GM23338 (cell line): ENCODE measurements at places on chromosomes 5 and 9. TPM values are rescaled to one million over a fixed set of nuclear protein-coding genes. Genes with fewer than 3 reads are reported as not detected.

GRCh38 chr9:105313238-105313637 lies 68.8 kb downstream of the SLC44A1 start:
- no peaks in the 10 kb centered on the region for H3K27me3 ChIP-seq
- peaks cover 30% of the 10 kb centered on the region for H3K4me1 ChIP-seq
- DNase-seq, result no peak
- H3K4me3 ChIP-seq, result no peak overlapping the region
- H3K27ac ChIP-seq, result no peak overlapping the region

- no peak overlapping the region for H3K27ac ChIP-seq
- no peaks in the 10 kb centered on the region for H3K27me3 ChIP-seq
- peaks cover 28% of the 10 kb centered on the region for H3K4me1 ChIP-seq
- H3K4me3 ChIP-seq, result peak overlapping the region; percentile 99
- peaks cover 17% of the 10 kb centered on the region for H3K36me3 ChIP-seq
Observed at GRCh38 chr5:177302354-177303110, 987 bp downstream of the RAB24 start.

GRCh38 chr9:108486831-108487230 lies 369.0 kb downstream of the ACTL7B start:
- DNase-seq, result no peak
- H3K36me3 ChIP-seq, result no peaks in the 10 kb centered on the region
- H3K27me3 ChIP-seq, result no peaks in the 10 kb centered on the region

The PDZD2 gene
- 16.9 and 19.8 TPM in 2 replicates for total RNA-seq

GRCh38 chr9:105262497-105262896 lies 18.0 kb downstream of the SLC44A1 start:
- no peak for DNase-seq
- no peaks in the 10 kb centered on the region for H3K36me3 ChIP-seq
- H3K4me1 ChIP-seq, result peaks cover 36% of the 10 kb centered on the region
- no peaks in the 10 kb centered on the region for H3K27me3 ChIP-seq

- no peaks in the 10 kb centered on the region for H3K27me3 ChIP-seq
- H3K4me3 ChIP-seq, result no peak overlapping the region
- no peak for DNase-seq
- no peaks in the 10 kb centered on the region for H3K36me3 ChIP-seq
- H3K27ac ChIP-seq, result no peak overlapping the region
Observed at GRCh38 chr5:6510132-6510531, 61.5 kb downstream of the UBE2QL1 start.

GRCh38 chr9:22114956-22115355 lies 105.9 kb upstream of the CDKN2B start:
- no peak overlapping the region for H3K4me3 ChIP-seq
- peaks cover 22% of the 10 kb centered on the region for H3K4me1 ChIP-seq
- H3K36me3 ChIP-seq, result no peaks in the 10 kb centered on the region
- H3K27ac ChIP-seq, result no peak overlapping the region
- no peaks in the 10 kb centered on the region for H3K27me3 ChIP-seq
- DNase-seq, result no peak

DNA sequence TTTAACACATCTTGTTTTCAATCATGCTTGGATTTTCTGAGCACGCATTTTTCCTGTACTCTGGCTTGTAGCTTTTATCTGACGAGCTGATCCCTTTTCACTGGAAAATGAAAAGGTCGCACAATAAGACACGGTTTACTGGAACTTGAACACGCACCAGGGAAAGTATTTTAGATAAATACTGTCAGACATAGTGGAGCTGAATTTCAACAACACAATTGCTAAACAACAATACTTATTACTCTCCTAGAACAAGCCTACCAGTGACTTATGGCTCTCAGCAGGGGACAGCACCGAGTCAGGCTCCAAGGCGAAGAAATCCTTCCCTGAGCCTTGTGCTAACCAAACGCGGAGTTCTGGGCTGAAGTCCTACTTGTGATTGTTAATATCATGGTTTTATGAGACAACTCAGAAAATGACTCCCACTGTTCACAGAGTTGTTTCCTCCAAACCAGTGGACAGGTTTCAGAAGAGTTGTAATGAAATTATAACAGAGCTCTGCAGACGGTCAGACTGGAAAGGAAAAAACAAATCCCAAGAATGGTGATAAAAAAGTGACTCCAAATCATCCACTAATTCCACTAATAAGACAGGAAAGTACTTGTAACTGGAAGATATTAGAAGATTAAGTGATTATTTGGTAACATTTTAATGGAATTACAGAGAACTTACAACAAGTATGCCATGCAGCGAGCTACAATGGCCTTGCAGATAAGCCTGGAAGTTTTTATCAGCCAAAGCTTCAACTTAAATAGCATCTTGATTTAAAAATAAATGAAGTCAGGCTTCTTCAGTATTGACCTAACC lies 359.6 kb downstream of the EBF1 start:
- no peak overlapping the region for H3K4me3 ChIP-seq
- H3K27ac ChIP-seq, result no peak overlapping the region
- H3K4me1 ChIP-seq, result peaks cover 20% of the 10 kb centered on the region

- no peaks in the 10 kb centered on the region for H3K27me3 ChIP-seq
- no peaks in the 10 kb centered on the region for H3K36me3 ChIP-seq
- peak overlapping the region; percentile 12; the same call in 1 of the 2 replicates for H3K4me3 ChIP-seq
- DNase-seq, result no peak
- H3K27ac ChIP-seq, result no peak overlapping the region
Observed at GRCh38 chr5:76582230-76583162, 40.7 kb downstream of the F2RL2 start.

- H3K27me3 ChIP-seq, result no peaks in the 10 kb centered on the region
- DNase-seq, result no peak
- H3K27ac ChIP-seq, result peak overlapping the region; percentile 28
- H3K36me3 ChIP-seq, result no peaks in the 10 kb centered on the region
Observed at GRCh38 chr5:171966270-171966669, 40.2 kb downstream of the FBXW11 start.

DNA sequence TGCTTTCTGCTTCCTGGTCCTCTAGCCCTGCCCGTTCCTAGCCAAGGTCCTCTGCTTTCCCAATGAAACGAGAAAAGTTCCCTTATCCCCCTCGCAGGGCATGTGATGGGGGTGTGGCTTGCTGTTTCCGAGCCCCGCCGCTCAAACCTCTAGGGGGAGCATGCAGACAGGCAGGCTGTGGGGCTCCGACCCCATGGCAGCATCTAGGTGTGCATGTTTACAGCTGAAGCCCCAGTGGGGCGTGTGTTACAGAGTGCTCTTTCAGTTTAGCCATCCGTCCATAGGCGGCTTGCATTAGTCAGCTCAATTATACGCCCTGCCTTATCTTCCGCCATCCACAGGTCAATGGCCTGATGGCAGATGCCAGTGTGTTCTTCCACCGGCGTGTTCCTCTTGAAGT lies 48.3 kb upstream of the SPATA31E1 start:
- H3K27me3 ChIP-seq, result no peaks in the 10 kb centered on the region
- H3K27ac ChIP-seq, result no peak overlapping the region
- H3K4me3 ChIP-seq, result no peak overlapping the region
- no peaks in the 10 kb centered on the region for H3K36me3 ChIP-seq

The TMEM245 gene
- total RNA-seq, result 61.3 and 64.1 TPM in 2 replicates

DNA sequence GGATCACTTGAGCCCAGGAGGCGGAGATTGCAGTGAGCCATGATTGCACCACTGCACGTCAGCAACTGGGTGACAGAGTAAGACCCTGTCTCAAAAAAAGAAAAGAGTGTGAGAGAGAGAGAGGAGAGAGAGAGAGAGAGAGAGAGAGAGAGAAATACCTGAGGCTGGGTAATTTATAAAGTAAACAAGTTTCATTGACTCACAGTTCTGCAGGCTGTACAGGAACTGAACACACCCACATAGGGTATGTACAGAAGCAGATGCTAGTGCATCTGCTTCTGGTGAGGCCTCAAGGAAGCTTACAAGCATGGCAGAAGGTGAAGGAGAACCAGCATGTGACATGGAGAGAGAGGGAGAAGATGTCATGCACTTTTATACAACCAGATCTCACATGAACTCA lies 46.4 kb upstream of the CHD1 start:
- H3K4me3 ChIP-seq, result no peak overlapping the region
- no peaks in the 10 kb centered on the region for H3K27me3 ChIP-seq
- no peaks in the 10 kb centered on the region for H3K36me3 ChIP-seq
- H3K4me1 ChIP-seq, result no peaks in the 10 kb centered on the region

GRCh38 chr9:107175816-107176435 lies 107.2 kb upstream of the RAD23B start:
- H3K36me3 ChIP-seq, result no peaks in the 10 kb centered on the region
- no peak overlapping the region for H3K4me3 ChIP-seq
- H3K27ac ChIP-seq, result no peak overlapping the region
- DNase-seq, result peak; percentile 6

DNA sequence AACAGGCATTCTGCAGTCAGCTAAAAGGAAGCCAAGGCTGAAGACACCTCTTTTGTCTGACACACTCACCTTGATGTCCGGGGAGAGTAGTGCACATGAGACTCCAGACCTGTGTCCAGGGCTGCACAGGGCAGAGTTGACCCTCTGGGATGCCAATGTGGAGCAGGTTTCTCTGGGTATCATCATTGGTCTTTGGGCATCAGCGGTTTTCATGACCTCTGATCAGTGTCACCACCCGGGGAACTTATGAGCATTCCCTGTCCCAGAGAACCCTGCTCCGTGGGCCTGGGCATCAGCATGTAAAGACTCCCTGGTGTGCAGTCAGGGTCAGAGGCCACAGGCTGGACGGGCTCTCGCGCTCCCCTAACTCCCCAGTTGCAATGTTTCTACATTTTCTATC lies 80.2 kb downstream of the NSUN2 start:
- no peak for DNase-seq
- H3K27me3 ChIP-seq, result no peaks in the 10 kb centered on the region
- H3K4me3 ChIP-seq, result no peak overlapping the region
- no peak overlapping the region for H3K27ac ChIP-seq

The NEURL1B gene
- 11.4 and 13.3 TPM in 2 replicates for total RNA-seq

- no peaks in the 10 kb centered on the region for H3K4me1 ChIP-seq
- no peak overlapping the region for H3K4me3 ChIP-seq
- peak; percentile 70 for DNase-seq
- no peaks in the 10 kb centered on the region for H3K27me3 ChIP-seq
- no peak overlapping the region for H3K27ac ChIP-seq
- H3K36me3 ChIP-seq, result no peaks in the 10 kb centered on the region
Observed at GRCh38 chr5:4640795-4641194, 499.3 kb upstream of the ADAMTS16 start.

DNA sequence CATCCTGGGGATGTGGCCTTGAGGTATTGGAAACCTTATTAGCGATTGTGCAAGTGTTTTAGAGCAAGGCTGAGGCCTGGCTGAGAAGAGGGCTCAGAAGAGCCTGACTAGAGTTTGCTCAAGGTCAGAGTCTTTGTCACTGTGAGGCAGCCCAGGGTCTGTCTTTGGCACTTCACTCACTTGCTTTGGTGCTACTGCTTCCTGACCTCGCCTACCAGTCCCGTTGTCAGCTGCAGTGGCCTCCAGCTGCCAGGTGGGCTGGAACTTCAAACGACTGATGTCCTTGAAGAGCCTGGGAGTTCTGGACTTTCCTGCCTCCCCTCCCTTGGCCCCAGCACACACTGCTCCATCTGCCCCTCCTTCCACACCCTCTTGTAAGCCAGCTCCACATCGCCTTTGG lies 228.0 kb downstream of the SNX18 start:
- no peak overlapping the region for H3K27ac ChIP-seq
- H3K4me1 ChIP-seq, result peaks cover 12% of the 10 kb centered on the region
- no peaks in the 10 kb centered on the region for H3K36me3 ChIP-seq
- no peak for DNase-seq
- no peaks in the 10 kb centered on the region for H3K27me3 ChIP-seq

The TEK gene
- 7.9 and 9.4 TPM in 2 replicates for total RNA-seq

The CCDC180 gene
- 3.2 and 7.1 TPM in 2 replicates for total RNA-seq

The ARL14EPL gene
- total RNA-seq, result not detected in 2 replicates

DNA sequence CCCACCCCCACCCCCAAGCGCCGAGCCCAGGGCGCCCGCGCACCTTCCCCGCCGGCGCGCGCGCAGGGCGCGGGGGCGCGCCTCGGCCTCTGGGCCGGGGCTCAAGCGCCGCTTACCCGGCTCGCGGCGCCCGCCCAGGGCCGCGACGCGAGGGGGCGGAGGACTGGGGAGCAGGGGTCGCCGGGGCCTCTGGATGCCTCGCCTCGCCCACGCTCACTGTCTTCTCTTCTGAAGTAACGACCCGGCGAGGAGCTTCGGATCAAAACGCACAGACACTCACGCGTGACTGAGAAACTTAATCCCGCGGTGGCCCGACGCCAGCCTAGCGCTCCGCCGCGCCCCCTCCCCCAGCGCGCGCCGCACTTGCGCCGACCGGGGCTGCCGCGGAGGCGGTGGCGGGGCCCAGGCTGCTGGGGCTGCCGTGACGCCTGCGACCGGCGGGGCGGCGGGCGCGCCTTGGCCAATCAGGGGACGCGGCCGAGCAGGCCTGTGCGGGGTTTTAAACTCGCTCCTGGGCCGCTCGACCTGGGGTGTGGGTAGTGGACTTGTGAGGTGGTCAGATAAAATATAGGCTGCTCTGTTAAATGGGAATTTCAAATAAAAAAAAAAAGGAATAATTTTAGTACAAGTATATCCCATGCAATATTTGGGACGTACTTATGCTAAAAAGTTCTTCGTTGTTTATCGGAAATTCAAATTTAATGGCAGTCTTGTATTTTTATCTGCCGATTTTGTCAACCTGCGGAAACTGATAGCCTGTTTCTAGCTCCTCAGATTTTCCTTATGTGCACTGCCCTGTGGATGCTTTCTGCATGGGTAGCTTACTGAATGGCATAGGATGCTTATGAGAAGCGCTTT lies at the start of gene MPDZ:
MPDZ (minus strand) TSS at position 409 of the 858 bp plus-strand sequence. CDS start 29,377 bp downstream, outside the sequence.
- peak within 1 kb of the TSS; percentile 82 for H3K27ac ChIP-seq
- peak within 1 kb of the TSS; percentile 83 for H3K4me3 ChIP-seq
- H3K27me3 ChIP-seq, result no peaks in the 10 kb centered on the region
- peaks cover 36% of the 10 kb centered on the region for H3K4me1 ChIP-seq

GRCh38 chr5:94849821-94850736 lies 231.6 kb downstream of the SLF1 start:
- H3K4me1 ChIP-seq, result peaks cover 23% of the 10 kb centered on the region
- no peak overlapping the region for H3K27ac ChIP-seq
- peak; percentile 87 for DNase-seq

The SMC2 gene
- total RNA-seq, result 31.1 and 32.7 TPM in 2 replicates

DNA sequence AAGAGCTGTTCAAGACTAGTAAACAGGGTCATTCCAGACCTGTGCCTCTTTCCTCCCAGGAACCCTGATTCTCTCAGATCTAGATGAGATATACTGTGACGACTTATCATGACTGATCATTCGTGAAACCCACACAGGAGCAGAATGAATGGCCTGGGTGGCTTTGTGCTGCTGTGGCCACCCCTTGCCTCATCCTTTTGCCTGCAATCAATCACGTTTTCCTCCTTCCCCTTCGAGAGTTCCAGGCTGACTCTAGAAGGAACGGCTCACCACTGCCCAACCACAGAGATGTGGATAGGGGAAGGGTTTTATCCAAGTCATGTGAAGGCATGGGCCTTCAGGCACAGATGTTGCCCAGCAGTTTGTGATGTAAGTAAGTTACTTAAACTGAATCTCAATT lies 5.8 kb downstream of the ANXA6 start:
- no peak for DNase-seq
- H3K36me3 ChIP-seq, result no peaks in the 10 kb centered on the region; the same call in 1 of the 2 replicates
- H3K4me3 ChIP-seq, result no peak overlapping the region
- H3K4me1 ChIP-seq, result peaks cover 13% of the 10 kb centered on the region
- H3K27me3 ChIP-seq, result no peaks in the 10 kb centered on the region

The C6 gene
- total RNA-seq, result not detected in 2 replicates

The FBP2 gene
- not detected in 2 replicates for total RNA-seq

- H3K4me3 ChIP-seq, result no peak overlapping the region
- H3K27ac ChIP-seq, result no peak overlapping the region
- H3K4me1 ChIP-seq, result peaks cover 14% of the 10 kb centered on the region
- peak; percentile 37 for DNase-seq
- H3K27me3 ChIP-seq, result no peaks in the 10 kb centered on the region
- no peaks in the 10 kb centered on the region for H3K36me3 ChIP-seq
Observed at GRCh38 chr5:82873452-82873851, 203.7 kb downstream of the TMEM167A start.

The PIK3R1 gene
- total RNA-seq, result 9.8 and 25.4 TPM in 2 replicates
